ENCODE measurements at places on chromosomes 1 and 21. TPM values are rescaled to one million over a fixed set of nuclear protein-coding genes. Genes with fewer than 3 reads are reported as not detected.

GRCh38 chr1:207002724-207003146 lies 29.8 kb downstream of the C1orf116 start:
- DNase-seq, result no peak

GRCh38 chr1:177686933-177687332 lies 282.9 kb downstream of the SEC16B start:
- DNase-seq, result no peak

GRCh38 chr1:90359994-90360393 lies 357.1 kb downstream of the BARHL2 start:
- no peak for DNase-seq

DNA sequence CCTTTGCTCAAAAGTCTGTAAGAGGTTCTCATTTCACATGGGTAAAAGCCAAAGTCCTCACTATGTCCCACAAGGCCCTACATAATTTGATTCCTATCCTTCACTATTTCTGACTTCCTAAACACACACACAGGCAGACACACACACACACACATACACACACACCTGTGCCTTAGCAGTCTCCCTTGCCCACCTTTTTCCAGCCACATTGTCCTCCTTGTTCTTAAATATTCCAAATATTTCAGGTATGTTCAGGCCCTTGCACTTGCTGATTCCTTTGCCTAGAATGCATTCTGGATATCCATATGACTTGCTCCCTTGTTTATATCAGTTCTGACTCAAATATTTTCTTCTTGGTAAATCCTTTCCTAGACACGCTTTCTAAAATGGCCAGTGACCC lies 54.6 kb downstream of the NTNG1 start:
- no peak for DNase-seq

- no peak for DNase-seq
Observed at GRCh38 chr1:159430985-159431384, 1.0 kb upstream of the OR10J4 start.

GRCh38 chr21:40272037-40272436 lies 404.8 kb downstream of the PCP4 start:
- DNase-seq, result no peak

DNA sequence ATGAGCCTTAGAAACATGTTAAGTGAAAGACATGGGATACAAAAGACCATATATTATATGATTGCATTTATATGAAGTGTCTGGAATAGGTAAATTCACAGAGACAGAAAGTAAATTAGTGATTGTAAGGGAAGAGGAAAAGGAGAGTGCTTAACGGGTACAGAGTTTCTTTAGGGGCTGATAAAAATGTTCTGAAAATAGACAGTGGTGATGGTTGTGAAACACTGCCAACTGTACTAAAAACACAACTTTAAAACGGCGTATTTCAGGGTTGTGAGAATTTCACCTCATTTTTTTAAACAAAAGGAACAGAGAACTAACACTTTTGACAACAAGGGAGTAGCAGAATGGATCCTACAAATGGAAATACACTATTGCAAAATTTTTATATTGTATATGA lies 13.4 kb downstream of the COP1 start:
- no peak for DNase-seq

Gene ZFP69
- total RNA-seq, result 5.6 TPM

GRCh38 chr1:27618341-27619082 lies 14.6 kb upstream of the AHDC1 start:
- DNase-seq, result no peak

Gene MPL
- total RNA-seq, result not detected

Gene TENT5C
- 0.53 TPM for total RNA-seq

Gene CRYBG2
- total RNA-seq, result not detected

Gene STPG1
- 16.5 TPM for total RNA-seq

- no peak for DNase-seq
Observed at GRCh38 chr21:30072496-30072895, 94.1 kb downstream of the CLDN17 start.

DNA sequence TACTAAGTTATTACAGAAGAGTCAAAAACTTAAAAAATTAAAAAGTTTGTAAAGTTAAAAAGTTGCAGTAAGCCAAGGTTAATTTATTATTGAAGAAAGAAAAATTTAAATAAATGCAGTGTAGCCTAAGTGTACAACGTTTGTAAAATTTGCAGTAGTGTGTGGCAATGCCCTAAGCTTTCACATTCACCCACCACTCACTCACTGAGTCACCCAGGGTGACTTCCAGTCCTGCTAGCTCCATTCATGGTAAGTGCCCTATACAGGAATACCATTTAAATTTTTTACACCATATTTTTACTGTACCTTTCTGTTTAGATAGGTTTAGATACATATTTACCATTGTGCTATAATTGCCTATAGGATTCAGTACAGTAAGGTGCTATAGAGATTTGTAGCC lies 88.6 kb downstream of the CTH start:
- DNase-seq, result no peak

Gene IRF6
- not detected for total RNA-seq

Gene KIF21B
- 1.7 TPM for total RNA-seq

DNA sequence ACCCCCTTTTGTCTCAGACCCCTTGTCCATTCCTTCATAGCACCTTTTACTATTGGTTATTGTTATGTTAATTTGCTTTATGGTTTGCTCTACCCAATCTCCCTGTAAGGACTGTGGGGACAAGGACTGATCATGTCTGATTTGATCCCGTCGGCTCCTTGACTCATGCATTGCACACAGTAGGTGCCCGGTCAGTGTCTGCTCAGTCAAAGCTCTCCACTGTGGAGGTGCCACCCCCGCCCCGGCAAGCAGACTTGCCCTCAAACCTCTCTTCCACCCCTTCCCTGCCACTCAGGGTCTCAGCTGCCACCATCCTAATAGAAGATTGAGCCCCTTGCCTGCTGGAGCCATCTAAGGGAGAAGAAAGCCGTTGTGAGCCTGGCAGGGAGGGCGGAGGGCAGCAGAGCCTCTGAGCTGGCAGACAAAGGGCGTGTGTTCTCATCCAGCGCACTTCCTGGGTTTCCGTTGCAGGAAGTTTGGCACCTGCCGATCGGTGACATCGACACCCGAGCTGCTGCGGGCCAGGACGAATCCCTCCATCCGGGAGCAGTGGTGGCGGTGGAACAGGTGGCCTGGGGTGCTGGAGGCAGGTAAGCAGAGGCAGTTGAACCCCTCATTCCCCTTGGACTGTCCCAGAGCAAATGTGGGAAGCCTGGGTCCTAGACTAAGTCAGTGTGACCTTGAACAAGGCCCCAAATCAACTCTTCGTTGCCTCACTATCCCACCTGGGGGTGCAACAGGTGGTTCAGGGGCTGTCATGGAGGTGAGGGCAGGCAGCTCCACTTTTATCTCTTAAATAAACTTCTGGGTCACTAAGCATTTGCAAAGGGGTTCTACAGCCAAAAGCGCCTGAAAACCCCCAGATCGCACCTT lies 2.2 kb upstream of the FBLIM1 start:
- no peak for DNase-seq

DNA sequence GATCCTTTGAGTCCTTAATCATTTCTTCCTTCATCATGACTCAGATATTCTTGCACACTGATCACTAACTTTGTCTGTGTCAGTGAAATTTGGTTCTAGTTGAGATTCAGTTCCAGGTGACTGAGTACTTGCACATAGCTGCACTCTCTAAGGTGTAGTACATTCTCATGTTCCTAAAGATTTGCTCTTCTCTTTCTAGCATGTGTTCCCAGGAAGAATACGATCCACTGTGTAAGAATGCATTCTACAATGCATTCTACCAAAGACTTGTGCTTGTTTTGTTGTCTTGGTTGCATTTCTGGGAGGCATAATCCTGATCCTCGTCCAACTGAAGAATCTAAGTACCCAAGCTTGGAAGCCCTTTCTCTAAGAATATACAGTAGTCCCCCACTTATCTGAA lies 104.3 kb upstream of the CDC42BPA start:
- no peak for DNase-seq

GRCh38 chr1:184866991-184867788 lies 107.1 kb downstream of the NIBAN1 start:
- peak; percentile 55 for DNase-seq

Gene ANKRD45
- total RNA-seq, result not detected

Gene UBASH3A
- total RNA-seq, result not detected

DNA sequence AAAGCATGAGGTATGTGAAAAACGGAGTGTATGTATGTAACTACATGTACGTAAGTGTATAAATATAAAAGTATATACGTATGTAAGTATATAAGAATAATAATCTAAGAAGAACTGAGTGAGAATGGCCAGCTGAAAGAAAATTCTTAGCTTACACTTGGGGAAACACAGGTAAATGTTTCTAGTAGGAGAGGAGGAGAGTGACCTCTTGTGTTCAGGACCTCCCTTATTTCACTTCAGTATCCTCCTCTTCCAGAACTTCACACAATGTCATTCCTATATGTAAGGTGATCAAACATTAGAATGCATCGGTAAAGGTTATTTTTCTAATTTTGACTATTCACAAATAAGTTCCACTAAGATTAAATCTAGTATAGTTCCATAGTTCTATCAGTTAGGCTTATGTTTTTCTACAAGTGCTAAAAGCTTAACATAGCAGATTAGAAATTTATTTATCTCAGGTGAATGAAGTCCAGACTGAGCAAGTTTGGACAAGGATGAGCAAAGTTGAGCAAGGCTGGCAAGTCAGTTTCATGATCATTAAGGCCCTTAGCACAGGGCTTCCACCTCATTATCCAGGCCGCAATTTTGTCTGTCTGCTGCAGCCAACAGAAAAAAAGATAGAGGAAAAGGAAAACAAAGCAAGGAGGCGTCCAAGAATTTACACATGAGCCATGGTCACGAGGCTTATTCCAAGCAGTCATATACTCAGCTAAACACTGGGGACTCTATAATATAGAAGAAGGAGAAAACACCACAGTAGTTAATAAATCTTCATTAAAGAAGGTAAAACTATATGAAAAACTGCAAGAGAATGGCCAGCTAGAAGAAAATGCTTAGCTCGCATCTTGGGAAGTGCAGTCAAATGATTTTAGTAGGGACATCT lies 7.1 kb upstream of the MROH9 start:
- DNase-seq, result no peak

Gene CRNN
- not detected for total RNA-seq

DNA sequence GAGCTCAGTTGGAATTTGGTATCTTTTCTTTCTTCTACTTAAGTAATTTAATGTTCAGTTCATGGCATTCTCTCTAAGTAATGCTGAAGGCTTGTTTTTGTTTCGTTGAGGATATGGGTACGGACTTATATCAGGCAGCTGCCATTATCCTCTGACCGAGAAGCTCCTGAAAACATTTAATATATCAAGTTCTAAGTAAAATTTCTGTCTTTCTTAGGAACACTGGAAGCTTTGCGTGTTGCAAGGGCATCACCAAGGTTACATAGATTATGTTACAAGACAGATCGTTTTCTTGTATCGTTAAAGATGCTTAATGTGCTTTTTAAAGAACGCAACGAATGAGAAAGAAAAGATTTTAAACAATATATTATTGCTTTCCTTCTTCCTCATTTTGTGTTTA lies 1.0 kb upstream of the GALNT2 start:
- DNase-seq, result no peak

Gene LCE3E
- not detected for total RNA-seq

Gene LCE2C
- not detected for total RNA-seq

Gene IQCC
- total RNA-seq, result 4.4 TPM

DNA sequence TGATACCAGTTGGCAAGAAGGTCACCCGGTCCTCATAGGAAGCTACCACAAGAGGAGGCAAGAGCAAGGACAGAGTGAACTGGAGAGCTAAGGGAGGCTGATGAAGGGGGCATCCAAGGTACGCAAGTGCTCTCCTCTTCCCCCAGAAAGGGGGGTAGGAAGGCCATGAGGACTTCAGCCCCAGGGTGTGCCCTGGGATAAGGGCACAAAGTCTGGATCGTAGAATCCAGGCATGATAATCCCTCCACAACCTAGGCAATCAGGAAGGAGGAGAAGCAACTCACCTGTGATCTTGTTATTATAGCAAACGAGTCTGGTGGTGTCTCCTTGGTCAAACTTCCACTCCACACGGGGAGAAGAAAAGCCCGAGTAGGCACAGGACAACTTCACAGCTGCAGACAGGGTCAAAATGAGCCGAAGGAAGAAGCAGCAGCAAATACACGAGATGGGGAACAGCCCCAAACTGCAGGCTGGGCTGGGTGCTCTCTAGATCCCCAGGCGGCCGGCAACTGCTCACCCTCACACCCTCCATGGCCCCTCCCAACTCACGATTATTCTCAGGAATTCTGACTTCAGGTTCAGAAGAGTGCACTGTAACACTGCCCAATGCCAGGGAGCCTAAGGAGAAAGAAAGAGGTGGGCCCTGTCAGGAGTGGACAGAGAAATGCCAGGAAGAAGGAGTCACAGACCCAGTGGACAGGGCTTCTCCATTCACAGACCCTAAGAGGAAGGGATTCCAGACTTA lies 20.0 kb downstream of the F11R start:
- DNase-seq, result no peak

DNA sequence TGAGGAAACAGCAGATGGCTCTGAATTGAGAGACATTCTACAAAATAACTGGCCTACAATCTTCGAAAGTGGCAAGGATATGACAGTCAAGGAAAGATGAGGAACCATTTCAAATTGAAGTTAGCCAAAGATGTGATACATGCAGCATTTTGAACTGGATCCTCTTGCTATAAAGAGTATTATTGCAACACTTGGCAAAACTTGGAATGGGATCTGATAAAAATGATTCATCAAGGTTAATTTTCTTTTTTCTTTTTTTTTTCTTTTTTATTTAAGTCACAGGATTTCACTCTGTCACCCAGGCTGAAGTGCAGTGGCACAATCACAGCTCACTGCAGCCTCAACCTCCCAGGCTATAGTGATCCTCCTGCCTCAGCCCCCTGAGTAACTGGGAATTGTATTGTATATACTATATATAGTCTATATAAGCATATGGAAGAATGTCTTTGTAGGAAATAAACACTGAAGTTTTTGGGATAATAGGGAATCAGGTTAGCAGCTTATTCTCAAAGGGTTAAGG lies 49.8 kb upstream of the GJA8 start:
- no peak for DNase-seq

DNA sequence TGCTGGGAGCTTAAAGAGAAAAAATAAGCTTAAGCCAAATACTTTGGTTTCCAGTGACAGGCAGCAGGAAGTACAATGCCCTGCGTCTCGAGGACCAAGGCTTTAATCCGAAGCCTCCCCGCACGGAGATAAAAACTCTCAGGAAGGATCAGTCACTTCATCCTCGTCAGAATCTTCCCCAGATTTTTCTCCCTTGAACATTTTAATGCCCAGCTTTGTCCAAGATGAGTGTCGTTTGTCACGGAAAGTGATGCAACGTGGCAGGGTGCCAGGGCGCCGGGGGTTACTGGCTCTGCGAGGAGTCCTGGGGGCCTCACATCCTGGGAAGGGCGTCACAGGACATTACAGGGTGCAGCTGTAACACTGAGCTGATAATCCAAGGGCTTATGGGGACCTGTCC lies 25.2 kb upstream of the PCBP3 start:
- no peak for DNase-seq

DNA sequence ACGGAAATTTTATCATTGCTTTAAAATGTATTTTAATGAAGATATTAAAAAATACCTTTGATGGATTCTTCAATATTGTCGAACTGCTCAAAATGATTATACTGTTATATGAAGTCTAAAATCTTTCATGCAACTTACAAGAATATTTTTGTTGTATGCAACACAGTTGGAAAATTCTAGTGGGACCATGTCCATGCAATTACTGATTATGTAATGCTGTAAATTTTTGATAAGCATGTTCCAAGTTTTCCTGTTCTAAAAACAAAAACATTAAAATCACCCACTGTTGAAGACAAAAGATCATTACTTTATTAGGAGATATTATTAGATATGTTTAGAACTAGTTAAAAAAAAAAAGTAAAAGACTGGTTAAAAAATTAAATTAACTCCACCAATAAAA lies 132.8 kb downstream of the NFIA start:
- DNase-seq, result no peak
